ENCODE measurements at places on chromosomes 6 and 20.

DNA sequence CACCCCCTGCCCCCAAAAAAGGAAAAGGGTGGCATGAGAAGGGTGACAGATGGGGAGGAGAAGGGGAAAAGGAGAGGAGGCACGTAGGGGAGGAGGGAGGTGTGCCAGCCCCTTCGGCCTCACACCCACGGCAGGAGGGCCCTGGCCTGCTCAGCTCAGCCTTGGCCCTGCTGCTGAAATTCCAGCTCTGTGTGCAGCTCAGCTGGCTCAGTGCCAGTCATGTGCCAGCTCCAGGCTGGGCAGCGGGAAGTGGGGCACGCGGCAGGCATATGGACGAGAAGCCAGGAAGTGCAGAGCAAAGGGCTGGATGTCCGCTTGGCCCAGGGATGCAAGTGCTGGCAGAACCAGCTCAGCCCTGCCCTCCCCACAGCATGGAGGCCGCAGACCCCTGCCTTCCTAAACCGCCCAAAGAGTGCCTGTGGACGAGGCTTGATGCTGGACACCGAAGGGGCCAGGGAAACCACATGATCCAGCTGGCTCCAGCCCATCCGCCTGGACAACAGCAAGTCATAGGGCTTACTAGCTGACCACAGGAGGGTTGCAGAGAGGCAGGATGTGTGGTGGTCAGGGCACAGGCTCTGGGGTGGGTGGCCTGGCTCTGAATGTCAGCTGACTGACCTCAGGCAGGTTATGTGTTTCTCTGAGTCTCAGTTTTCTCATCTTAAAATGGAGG, 60.2 kb downstream of the NOL4L start:
- DNase-seq = no peak

GRCh38 chr6:43971776-43972126, 155.5 kb downstream of the MRPL14 start:
- DNase-seq = no peak

- DNase-seq = no peak
Observed at GRCh38 chr6:127950566-127951145, 49.8 kb upstream of the THEMIS start.

- DNase-seq = no peak
Observed at GRCh38 chr6:45854149-45854742, 161.4 kb downstream of the CLIC5 start.

DNA sequence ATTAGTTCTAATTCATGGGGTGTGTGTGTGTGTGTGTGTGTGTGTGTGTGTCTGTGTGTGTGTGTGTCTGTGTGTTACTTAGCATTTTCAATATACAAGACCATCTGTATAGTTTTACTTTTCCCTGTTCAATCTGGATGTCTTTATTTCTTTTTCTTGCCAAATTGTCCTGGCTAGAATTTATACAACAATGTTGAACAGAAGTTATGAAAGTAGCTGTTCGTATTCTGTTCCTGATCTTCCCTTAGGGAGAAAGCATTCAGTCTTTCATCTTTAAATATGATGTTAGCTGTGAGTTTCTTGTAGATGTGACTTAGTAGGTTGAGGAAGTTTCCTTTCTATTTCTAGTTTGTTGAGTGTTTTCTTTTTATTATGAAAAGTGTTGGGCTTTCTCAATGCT, 334.7 kb upstream of the RNF24 start:
- no peak for DNase-seq

- DNase-seq = no peak
Observed at GRCh38 chr6:167832497-167833395, 6.0 kb downstream of the AFDN start.

DNA sequence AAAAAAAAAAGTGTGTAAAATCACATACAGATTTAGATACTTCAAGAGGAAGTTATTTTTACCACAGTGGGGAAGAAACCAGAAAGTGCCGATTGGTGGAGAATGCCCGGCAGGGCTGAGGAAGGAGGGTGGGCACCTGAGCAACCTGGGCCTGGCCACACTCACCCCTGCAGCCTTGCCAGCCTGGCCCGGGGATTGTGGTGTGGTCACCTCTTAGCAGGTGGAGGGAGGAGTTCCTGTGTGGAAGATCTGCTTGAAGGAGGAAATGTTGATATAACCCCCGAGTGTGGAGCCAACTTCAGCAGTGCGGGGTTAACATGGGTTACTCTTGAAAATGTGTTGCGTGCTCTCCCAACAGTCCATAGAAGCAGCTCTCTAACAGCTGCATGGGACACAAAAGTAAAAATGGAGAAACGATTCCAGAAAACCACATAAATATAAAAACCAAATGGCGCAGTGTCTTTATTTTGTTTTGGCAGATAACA, 14.7 kb downstream of the UST start:
- DNase-seq = no peak

DNA sequence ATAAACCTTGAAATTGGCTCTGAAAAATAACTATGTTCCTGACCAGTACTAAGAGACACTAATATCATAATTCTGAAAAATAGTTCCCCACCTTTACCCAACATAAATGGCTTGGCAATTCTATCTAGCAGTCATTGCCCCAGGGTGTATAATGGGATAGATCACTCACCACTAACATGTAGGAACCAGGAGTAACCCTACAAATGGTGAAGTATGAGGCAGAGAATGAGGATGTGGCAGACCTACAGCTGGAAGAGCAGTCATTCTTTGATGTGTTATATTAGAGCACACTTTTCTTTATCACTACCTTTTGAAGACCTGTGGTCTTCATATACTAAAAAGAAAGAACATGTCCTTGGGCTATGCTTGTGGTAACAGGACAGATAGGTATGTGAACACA, 136.5 kb upstream of the SYNDIG1 start:
- no peak for DNase-seq

- no peak for DNase-seq
Observed at GRCh38 chr6:131124336-131125071, 10.8 kb upstream of the AKAP7 start.

- DNase-seq = no peak
Observed at GRCh38 chr20:7744411-7744810, 195.8 kb downstream of the HAO1 start.

- no peak for DNase-seq
Observed at GRCh38 chr6:39280247-39280731, 33.9 kb downstream of the KCNK17 start.

- no peak for DNase-seq
Observed at GRCh38 chr6:130020073-130020906, 1.9 kb downstream of the L3MBTL3 start.

DNA sequence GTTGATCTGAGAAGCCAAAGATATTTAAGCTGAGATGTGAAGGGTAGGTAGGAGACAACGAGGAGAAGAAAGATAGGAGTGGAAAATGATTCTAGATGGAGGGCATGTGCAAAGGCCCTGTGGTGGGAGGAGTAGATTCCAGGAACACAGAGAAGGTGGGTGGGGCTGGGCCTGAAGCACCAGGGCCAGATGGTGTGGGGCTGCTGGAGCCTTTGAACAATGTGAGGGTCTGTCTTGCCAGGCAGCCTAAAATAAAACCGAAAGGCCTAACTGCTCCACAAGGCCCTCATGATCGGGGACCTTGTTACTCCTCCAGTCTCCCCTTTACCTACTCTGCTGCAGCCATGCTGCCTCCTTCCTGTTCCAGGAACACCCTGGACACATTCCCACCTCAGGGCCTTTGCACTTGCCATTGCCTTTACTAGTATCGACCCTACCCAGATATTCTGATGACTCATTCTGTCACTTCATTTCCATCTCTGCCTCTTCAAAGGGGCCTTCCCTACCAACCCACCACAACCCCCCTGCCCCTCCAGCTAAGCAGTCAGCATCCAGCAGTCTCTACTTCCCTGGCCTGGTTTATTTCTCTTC, 20.0 kb downstream of the FAM110A start:
- no peak for DNase-seq

Data from stimulated activated CD4-positive, alpha-beta T cell treated with anti-CD3 and anti-CD28 coated beads, Interleukin-15, amount 100 ng/mL, for 48 hours (primary cell).